ENCODE measurements at places on chromosomes 2 and 18.

DNA sequence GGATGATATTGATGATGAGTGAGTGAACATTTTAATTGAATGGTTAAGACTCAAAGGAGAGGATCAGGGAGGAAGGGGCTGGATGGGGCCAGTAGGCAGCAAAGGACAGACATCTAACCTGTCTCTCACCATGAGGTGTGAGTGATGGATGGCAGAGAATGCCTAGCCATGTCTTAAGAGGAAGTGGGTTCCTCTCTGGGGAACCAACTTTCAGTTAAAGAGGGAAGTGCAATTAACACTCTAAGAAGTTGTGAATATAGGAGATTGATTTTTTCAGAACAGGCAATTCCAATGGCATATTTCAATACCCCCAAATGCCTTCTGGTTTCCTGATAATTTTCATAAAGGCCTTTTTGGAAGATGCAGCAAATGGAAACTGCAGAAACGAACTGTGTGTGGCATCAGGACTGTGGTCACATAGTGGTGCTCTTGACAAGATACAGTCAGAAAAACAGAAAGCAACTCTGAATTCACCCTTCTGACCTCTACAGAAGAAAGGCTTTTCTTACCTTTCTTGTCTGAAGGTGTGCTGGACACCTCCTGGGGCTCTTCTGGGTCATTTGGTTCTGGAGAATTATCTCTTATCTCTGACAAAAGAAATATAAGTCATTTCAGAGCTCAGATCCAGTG is 10.2 kb downstream of the SP110 start:
- DNase-seq = no peak

DNA sequence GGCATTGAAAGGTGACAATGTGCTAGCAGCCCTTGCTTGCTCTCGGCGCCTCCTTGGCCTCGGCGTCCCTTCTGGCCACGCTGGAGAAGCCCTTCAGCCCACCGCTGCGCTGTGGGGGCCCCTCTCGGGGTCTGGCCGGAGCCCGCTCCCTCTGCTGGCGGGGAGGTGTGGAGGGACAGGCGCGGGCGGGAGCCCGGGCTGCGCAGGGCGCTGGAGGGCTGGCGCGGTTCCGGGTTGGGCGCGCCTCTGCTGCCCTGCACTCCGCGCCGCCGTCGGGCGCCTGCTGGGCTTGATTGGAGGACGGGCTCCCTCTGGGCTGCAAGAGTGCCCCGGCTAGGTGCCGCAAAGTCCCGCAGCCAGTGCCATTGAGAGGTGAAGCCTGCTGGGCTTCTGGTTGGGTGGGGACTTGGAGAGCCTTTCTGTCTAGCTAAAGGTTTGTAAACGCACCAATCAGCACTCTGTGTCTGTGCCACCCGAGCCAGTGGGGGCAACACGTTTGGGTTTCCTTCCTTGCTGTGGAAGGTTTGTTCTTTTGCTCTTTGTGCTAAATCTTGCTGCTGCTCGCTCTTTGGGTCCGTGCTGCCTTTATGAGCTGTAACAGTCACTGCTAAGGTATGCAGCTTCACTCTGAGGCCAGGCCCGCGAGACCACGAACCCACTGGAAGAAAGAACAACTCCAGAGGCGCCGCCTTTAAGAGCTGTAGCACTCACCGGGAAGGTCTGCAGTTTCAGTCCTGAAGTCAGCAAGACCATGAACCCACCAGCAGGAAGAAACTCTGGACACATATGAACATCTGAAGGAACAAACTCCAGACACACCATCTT is 14.8 kb upstream of the IMP4 start:
- no peak for DNase-seq

DNA sequence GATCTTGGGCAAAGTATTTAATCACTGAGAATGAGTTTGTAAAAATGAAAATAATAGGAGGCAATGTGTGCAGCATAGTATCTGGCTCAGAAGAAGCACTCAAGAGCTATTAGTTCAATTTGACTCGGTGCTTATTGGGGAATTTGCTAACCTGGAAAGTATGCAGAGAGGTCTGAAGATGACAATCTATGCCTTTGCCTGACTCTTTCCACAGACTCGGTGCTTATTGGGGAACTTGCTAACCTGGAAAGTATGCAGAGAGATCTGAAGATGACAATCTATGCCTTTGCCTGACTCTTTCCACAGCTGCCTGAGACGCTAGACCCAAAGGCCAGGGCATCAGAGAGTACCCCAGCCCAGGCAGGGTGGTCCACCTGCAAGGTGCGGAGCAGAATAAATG is 12.2 kb upstream of the SH3BP4 start:
- DNase-seq = no peak

DNA sequence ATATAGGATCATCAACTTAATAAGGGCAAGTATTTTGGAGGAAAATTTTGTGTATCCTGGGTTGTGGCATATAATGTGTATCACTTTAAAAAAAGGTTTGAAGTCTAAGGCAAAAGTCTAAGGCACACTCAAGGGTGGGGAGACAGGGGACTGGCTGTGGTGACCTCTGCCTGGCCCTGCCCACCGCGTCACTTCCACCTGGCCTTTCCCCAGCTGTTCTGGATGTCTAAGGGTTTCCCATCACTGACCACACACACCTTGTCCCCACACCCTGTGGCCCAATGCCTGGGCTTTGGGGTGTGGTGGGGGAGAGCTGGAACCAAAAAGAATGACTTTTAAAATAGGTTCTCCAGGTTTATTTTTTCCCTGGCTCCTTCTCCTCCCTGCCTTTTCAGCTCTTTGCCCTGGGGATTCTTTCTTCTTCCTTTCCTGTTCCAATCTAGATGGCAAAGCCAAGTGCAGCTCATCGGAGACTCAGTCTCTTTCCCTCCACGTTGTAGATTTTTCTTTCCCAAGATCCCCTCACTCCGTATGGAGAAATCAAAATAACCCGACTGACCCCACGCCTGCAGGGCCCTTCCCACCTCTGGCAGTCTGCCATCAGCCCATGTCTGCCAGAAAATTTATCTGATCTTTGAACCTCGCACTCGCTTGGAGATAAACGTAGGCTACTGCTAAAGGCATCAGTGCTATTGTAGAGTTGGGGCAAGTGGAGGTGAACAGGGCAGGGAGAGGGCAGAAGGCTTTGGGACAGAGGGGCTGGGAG is 257.2 kb downstream of the DYSF start:
- DNase-seq = no peak

DNA sequence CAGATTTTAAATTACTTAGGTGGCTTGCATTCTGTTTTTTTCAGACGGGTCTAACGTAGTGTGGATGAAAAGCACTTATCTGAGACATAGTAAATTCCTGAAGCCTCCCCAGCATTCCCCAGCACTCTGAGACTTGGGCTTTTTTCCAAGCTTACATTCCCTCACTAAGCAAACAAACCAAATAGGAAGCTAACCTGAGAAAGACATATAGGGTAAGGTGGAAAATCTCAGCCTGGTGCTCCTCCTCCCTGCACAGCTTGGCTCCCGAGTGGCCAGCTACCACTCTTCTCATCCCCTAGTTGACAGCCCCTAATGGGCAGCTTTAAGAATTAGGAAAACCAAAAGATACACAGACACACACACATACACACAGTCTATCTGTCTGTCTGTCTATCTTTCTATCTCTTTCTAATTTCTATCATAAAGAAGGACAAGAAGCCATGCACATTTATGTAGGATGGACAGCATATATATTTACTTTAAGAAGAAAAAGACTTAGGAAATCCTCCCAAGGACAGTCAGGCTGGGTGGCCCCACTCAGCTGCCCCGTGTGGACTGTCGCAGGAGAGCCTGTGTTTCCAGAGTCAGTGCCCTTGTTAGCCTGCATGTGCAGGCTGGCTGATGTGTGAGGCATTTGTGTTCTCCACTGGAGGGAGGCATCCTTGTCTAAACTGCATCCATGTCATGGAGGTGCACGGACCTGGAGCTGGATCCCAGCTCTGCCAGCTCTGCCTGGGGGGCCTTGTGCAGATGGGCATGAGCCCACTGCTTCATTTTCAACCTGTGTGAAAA is 8.2 kb downstream of the CNNM3 start:
- no peak for DNase-seq

GRCh38 chr2:2523461-2524347 is 192.6 kb upstream of the MYT1L start:
- DNase-seq = no peak

- DNase-seq = no peak
Observed at GRCh38 chr2:963876-964275, 13.2 kb downstream of the SNTG2 start.

GRCh38 chr18:39946623-39947061 is 2008.4 kb upstream of the PIK3C3 start:
- DNase-seq = no peak
